NCI-H2081 (cell line): ENCODE measurements at places on chromosomes 4 and X.

GRCh38 chr4:14247767-14248166 is 620.2 kb upstream of the BOD1L1 start:
- DNase-seq: no peak

DNA sequence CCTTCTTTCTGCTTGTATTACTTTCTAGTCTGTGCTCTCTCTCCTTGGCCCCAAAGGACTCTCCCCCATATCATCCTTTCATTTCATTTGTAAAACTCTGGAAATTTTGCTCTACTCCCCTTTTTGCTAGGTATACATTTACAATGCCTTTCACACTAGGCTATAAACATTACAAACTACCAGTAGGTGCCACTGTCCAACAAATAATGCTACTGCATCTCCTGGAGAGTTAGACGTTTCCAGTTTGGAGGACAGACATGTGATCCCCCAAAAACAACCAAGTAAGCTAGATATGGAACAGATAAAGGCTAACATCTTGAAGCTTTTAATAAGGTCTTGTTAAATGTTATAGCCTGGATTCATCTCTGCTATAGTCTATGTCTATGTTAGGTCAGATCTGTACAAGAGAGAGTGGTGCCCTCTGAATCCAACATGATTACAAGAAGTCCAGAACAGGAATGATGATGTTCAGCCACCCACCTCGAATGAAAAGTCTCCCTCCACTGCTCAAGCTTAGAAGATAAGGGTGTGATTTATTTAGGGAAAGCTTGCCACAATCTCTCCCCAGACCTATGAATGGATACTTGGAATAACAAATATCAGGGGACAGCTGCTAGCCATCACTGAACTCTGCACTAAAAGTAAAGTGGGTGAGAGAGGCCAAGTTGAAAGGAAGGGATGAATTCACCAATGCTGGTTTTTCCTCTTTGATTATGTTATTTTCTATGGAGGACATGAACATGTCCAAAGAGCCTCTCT is 14.3 kb downstream of the CBR4 start:
- DNase-seq: no peak

- DNase-seq: no peak
Measured at GRCh38 chrX:148610328-148610698, 109.9 kb downstream of the AFF2 start.

GRCh38 chr4:37058826-37059225 is 185.7 kb upstream of the NWD2 start:
- DNase-seq: peak; percentile 93

GRCh38 chrX:41543025-41543424 is 95.9 kb downstream of the NYX start:
- DNase-seq: no peak

DNA sequence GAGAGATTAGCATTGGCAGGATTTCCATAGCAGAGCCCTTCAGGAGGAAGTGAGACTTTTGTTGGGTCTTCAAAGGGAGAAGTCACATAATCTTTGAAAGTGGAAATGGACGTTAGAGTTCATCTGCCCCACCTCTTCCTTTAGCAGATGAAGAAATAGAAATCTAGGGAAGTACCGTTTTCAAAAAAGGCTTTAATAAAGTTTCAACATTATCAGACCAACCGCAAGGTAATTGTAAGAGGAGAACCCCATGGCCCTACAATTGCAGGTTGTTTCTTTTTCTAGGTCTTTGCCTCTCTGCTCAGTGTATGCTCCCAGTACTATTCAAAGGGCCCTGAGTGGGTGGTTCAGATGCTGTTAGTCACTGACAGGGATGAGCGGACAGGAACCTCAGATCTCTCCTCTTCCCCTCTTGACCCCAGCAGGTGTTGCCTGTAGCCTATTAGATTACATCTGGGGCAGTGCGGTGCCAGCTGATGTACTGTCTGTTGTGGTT is 48.6 kb upstream of the AP1S2 start:
- DNase-seq: no peak
